ENCODE measurements at places on chromosomes 12 and 14. TPM values are rescaled to one million over a fixed set of nuclear protein-coding genes. Genes with fewer than 3 reads are reported as not detected.

GRCh38 chr14:106605548-106606448 is 1079.4 kb downstream of the TMEM121 start:
- DNase-seq, result no peak
- H3K27ac ChIP-seq, result no peak overlapping the region
- H3K27me3 ChIP-seq, result no peaks in the 10 kb centered on the region

GRCh38 chr12:49334681-49335080 is 2.3 kb downstream of the C1QL4 start:
- DNase-seq, result no peak
- peaks cover 70% of the 10 kb centered on the region for H3K4me1 ChIP-seq
- H3K27me3 ChIP-seq, result peaks cover 84% of the 10 kb centered on the region
- H3K36me3 ChIP-seq, result peaks cover 11% of the 10 kb centered on the region

- peaks cover 9% of the 10 kb centered on the region for H3K36me3 ChIP-seq
- DNase-seq, result peak; percentile 30
- H3K27ac ChIP-seq, result peak overlapping the region; percentile 80
- no peaks in the 10 kb centered on the region for H3K27me3 ChIP-seq
- H3K4me3 ChIP-seq, result no peak overlapping the region
These were observed 54.7 kb downstream of the PLEKHG3 start for GRCh38 chr14:64758691-64759554.

DNA sequence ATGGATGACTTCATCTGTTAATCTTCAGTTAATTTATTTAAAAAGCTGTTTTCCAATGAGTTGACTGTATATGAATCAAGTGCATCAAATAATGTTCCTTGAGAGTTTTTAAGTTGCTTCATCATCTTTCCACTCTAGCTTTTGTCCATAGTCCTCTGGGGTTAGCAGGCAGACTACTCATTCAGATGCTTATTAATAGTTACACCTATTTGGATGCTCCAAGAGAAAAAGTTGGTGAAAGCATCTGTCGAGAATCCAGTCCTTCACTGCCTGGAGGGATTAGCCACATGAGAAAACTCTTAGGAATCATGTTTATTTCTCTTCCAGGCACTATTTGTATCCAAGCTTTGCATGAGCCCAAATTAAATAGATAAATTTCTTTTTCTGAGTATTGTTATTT is 70.2 kb downstream of the DACT1 start:
- H3K4me1 ChIP-seq, result no peaks in the 10 kb centered on the region
- no peak overlapping the region for H3K27ac ChIP-seq
- no peak for DNase-seq
- no peak overlapping the region for H3K4me3 ChIP-seq
- no peaks in the 10 kb centered on the region for H3K36me3 ChIP-seq

DNA sequence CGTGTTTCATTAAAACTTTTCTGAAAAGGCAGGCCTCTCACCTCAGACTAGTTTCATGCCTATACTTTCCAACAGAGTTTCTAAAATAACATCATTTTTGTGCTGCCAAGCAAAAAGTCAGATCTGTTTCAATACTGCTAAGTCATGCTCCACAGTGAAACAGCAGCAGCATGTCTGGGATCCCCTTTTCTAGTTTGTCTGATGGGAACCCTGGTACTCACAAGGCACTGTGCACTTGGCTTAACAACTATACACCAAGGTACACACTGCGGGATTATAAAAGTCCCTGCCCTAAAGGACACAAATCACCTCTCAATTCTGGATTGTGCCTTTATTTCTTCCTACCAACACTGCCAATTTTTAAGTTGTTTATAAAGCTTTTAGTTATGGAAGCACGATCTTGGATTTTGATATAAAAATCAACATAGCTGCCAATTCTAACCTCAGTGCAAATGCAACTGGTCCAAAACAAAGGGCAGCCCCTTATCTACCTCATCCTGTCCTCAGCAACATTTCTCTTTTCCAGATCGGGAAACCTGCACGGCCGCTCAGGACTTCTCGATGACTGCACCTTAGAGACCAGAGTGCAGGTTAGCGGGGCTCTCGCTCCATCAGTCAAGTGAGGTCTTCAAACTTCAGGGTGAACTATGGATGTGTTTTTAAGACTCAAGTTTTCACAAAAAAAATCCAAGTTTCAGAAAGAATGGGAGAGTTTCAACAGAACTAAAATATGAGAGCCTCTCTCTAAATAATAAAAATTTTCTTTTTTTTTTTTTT is 1.7 kb upstream of the EIF5 start:
- H3K27ac ChIP-seq, result peak overlapping the region; percentile 99
- DNase-seq, result no peak

DNA sequence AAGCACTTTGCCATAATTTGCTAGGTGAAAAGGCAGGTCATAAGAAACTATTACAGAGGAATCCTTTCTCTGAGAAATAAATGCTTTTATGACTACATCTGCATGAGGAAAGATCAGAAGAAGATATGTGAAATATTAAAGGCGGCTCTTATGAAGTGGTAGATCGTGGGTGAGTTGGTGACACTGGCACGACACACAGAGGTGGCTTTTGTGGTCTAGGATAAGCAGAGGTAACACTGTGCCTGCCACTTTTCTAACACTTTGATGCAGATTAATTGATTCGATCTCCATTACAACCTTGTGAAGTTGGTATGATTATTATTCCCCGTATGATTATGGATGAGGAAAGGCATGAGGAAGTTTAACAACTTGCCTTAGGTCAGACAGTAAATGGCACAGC is 60.0 kb upstream of the ELK3 start:
- no peak overlapping the region for H3K4me3 ChIP-seq
- H3K36me3 ChIP-seq, result no peaks in the 10 kb centered on the region
- DNase-seq, result no peak
- H3K27me3 ChIP-seq, result no peaks in the 10 kb centered on the region

DNA sequence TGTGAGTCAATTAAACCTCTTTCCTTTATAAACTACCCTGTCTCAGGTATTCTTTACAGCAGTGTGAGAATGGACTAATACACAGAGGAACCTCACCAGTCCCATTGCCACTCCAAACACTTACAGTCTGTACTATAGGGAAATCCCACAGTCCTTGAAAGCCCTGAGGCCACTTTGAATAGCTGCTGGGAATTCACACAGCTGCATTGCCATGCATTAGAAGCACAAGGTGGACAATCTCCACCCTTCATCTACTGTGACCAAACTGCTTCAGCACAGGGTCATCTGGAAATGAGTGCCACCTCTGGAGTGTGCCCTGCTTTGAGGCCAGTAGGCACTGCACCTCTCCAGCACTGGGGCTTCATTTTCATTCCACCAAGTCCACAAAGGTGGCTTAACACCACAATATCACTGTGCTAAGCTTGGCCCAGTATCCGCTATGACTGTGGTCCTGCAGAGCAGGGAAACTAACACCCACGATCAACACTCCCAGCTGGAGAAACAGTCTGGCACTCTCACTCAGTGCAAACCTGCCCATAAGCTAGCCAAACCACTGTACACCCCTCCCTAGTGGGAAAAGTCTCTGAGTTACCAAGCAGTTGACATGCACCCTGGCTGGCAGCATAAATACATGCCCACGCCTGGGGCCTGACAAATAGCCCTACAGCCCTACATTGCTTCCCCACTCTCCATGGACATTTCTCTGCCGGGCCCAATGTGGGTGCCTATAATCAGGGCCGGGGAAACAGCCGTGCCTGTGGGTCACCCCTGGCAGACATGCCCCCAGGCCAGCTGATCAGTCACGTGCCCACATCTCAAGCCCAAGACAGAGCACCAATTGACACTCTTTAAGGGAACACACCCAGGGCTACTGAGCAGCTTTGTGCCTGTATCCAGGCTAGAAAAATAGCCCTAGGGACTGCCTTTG is 294.3 kb upstream of the MGAT4C start:
- no peak overlapping the region for H3K27ac ChIP-seq
- DNase-seq, result no peak
- H3K36me3 ChIP-seq, result no peaks in the 10 kb centered on the region
- no peaks in the 10 kb centered on the region for H3K4me1 ChIP-seq
- no peaks in the 10 kb centered on the region for H3K27me3 ChIP-seq
- H3K4me3 ChIP-seq, result no peak overlapping the region

- no peak for DNase-seq
- H3K27me3 ChIP-seq, result no peaks in the 10 kb centered on the region
These were observed 211.4 kb upstream of the TMEM132C start for GRCh38 chr12:128055567-128055966.

TMCC3 gene
- total RNA-seq, result 24.0 TPM

DNA sequence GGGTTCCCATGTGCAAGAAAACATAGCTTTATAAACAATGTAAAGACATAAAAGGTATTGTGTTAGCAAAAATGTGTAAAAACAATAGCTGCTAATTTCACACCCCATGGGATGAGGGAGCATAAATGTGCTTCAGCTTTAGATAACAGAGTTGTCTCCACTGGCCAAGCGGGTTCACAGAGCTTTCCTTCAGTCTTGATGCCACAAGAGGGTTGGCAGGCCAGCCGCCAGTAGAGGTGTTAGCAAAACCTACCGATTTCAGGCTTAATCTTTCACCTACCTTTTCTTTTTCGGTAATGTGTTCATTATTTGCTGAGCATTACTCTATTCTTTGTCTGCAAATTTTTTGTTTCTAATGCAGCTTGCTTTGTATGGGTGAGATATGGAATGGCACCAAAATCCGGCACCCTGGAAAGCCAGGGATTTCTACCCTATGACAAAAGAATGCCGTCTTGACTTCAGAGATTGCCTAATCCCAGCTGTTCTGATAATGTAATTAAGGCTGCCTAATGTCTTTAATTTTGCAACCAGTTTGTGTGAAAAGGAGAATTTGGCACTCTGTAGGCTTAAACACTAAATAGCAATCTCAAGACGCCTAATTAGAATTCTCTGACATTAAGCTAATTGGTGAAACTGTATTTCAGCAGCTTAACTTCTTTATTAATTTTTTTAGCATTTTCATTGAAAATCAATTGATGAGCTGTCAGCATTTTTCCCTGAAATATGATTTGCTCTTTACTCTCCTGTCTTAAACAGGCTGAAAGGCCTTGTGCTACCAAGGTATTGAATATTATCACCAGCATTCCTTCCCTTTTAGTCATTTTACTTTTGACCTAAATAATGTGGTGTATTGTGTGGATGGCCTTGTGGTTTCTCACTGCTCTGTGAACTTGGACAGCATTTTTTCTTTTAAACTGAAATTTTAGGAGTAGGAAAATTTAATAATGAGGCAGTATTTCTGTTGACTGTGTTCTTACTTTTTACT is 60.7 kb downstream of the POLR3B start:
- no peaks in the 10 kb centered on the region for H3K4me1 ChIP-seq
- DNase-seq, result no peak
- no peak overlapping the region for H3K27ac ChIP-seq
- H3K36me3 ChIP-seq, result no peaks in the 10 kb centered on the region

SOCS2 gene
- 31.2 TPM for total RNA-seq

DNA sequence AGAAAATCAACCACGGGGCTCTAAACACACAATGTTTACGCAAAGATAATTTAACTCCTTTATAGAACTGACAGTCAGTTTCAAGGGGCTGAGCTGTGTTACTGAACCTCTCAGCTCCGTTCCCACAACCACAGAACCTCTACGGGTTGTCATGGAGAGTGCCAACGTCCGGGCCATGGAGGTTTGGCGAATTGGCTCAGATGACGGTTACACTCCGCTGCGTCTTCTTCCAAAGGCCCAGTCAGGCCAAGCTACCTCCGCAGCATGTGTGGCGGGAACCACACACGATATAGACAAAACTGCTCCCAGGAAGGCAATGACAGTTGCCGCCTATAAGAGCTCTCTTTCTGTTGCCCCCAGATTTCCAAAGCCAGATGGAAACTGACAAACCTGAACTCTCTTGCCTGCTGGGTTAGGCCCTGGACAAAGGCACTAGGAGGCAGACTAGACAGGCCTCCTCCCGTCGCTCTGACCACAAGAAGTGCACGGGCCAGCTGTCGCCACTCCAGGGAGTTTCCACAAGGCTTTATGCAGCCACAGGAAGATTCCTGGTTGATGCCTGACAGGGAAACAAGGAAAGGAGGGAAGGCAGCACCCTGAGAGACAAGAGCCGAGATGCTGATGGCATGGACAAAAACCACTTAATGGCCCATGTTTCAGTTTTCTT is 30.3 kb downstream of the CCDC88C start:
- no peak overlapping the region for H3K27ac ChIP-seq
- peak; percentile 48 for DNase-seq
- H3K27me3 ChIP-seq, result no peaks in the 10 kb centered on the region

C12orf54 gene
- 0.40 TPM for total RNA-seq

DNA sequence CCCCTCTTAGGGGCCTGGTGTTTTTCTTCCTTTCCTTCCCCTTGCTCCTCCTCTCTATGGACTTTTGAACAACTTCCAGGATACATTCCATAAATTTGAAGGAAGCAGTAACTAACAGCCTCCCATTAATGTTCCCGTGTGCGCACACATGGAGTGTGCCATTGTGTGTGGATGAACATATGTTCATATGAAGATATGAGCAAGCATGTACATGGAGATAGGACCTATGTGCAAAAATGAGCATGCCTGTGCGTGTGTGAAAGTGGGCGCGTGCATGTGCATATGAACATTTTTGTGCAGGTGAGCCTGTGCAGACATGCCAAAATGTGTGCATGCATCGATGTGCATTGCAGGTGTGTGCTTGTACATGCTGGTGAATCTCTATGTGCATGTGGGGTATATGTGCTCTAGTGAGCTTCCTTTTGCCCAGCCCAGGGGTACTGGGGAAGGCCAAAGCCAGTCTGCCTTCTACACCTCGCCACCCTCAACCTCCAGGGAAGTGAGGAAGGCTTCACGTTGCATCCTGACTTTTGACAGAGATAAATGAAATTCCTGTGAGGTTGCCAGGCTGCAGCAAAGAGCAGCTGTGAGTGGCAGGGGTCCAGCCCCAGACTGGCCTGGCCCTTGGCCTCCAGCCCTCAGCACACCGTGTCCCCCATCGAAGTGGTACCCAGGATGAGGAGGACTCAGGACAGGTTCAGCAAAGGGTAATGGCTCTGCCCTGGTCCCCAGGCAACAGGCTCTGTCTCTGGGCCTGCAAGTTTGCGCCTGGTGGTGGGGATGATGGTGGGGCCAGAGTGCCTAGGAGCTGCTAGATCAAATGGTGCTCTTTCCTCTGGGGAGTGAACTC is 21.1 kb upstream of the PGF start:
- H3K4me3 ChIP-seq, result no peak overlapping the region
- no peak for DNase-seq
- no peaks in the 10 kb centered on the region for H3K27me3 ChIP-seq
- H3K27ac ChIP-seq, result no peak overlapping the region

- peaks cover 16% of the 10 kb centered on the region for H3K4me1 ChIP-seq
- no peaks in the 10 kb centered on the region for H3K36me3 ChIP-seq
- no peak overlapping the region for H3K4me3 ChIP-seq
- H3K27me3 ChIP-seq, result no peaks in the 10 kb centered on the region
- DNase-seq, result no peak
These were observed 156.0 kb upstream of the DIO3 start for GRCh38 chr14:101405171-101405883.

DNA sequence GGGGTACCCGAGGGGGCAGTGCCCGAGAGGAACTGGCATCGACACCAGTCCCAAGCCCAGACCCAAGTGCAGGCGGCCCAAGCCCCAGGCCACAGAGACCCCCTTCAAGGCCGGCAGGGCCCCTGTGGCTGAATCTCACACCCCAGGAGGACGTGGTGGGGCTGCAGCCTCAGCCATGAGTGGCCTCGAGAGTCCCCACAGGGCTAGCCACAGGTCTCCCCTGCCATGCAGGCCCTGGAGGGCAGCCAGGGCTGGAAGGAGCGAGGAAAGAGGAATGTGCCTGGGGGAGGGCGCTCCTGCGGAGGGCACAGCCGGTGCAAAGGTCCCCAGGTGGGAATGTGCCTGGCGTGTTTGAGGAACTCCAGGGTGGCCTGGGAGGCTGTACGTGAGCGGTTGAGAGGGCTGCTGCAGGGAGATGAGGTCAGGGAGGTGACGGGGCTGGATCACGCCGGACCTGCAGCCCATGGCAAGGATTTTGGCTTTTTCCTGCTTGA is 86.1 kb downstream of the NCOR2 start:
- no peak for DNase-seq
- no peak overlapping the region for H3K4me3 ChIP-seq
- H3K4me1 ChIP-seq, result peaks cover 31% of the 10 kb centered on the region
- no peaks in the 10 kb centered on the region for H3K27me3 ChIP-seq
- H3K27ac ChIP-seq, result no peak overlapping the region
- peaks cover 84% of the 10 kb centered on the region for H3K36me3 ChIP-seq
